Cardiac muscle cell (in vitro differentiated cells and primary cell): ENCODE measurements at places on chromosomes 16 and 17.
A peak's percentile ranks its signal among the peaks of the same experiment; 100 is the strongest.

DNA sequence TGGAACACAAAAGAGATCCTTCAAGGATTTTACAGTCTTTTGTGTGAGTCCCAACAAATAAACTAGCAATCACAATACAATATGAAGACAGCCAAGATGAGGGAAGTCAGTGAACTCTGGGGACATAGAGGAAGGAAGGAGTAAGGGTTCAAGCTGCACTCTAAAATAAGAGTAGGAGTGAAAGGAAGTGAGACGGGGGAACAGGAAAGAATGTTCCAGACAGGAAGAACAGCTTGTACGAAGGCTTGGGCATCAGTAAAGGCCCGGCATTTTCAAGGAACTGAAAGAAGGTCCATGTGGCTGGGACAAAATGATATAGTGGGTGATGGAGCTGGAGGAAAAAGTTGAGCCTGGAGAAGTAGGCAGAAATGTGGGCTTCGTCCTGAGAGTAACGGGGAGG lies 4.5 kb downstream of the CCL17 start:
- no peak for DNase-seq

DNA sequence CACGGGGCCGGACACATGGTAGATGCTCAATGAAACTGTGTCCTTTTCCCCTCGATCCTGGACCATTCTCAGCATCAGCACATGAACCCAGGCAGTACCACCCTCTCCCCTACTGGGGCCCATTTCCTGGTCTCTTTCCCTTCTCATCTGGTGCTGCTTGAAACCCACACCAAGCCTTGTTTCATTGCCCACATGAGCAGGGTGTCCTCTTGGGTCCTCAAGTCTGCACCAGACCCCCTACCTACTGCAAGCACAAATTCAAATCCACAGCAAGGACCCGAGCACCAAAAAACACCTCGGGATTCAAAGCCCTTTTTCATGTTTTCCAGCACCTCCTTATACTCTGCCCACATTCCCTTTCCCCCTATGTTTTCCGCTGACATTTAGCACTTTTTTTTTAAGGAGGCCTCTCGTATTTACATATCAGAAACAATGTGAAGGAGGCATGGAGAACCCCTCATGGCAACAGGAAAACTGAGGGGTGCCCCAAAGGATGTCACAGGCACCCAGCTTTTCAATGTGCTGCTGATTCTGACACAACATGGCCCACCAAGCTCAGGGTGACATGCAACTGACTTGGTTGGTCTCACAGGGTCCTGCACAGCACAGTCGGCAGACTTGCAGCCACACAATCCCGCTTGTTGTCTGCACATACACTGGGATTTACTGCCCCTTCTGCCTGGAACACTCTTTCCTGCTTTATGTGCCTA lies 4.6 kb upstream of the CCL1 start:
- DNase-seq: no peak

DNA sequence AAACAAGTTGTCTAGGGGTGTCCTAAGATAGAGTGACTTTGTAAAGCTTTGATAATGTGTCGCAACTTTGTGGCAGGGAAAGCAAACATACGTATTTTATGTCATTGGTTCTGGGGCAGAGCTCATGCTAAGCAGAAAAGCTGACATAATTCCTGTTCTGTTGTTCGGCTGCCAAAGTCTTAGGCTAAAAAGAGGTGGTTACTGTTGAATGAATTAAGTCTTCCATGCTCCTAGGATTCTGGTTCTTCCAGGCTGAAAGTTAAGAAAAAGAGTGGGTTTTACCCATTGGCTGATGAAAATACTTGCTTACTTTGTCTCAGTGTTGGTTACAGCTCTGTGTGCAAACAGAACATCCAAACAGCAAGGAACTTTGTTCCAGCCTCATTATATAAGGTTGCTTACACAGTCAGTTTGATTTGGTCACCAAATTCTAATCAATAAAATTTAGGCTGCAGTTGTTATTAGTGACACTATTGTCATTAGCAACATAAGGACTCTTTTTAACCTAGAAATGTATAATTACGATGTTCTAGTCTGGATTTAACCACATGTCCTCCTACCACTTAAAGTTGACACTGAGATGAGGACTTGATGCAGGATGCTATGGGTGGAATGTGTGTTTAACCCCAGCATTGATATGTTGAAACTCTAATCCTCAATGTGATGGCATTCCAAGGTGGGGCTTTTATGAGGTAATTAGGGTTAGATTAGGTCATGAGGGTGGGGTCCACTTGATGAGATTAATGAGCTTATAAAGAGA lies 114.0 kb upstream of the GOT2 start:
- no peak for DNase-seq

GRCh38 chr16:89884041-89884421 lies 10.6 kb downstream of the TCF25 start:
- no peak for DNase-seq

- DNase-seq: no peak
Measured at GRCh38 chr17:48278760-48279491, 151.1 kb downstream of the SKAP1 start.

DNA sequence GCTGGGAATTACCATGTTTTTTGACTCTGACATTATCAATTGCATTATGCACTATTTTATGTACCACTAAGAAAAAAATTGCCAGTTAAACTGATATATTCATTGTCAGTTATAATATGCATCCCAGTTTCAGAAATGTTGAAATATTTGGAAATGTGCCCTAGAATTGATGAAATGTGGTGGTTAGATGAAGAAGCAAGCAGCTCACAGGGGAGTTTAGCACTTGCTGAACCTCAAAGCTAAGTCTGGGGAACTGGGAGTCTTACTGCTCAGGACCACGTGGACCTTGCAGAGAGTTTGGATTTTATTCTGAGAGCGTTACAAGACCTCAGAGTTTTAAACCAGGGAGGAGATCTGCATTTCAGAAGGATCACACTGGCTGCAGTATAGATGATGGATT lies 67.9 kb downstream of the TNRC6C start:
- DNase-seq: peak; percentile 29

DNA sequence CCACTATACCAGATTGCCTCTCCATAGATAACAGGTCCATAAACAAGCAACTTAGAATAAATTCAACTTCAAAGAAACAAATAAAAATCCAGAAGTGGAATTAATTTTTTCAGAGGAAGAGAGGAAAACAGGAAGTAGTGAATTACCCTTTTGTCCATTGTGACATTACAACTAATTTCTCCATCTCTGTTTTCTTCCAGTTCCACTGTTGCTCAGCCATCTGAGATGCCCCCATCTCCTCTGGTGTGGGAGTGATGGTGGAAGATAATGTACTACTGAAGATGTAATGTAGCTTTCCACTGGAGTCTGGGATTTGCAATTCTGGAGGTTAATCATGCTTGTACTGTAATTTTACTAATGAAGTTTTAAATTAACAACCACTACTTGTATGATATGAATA lies 124.6 kb upstream of the TMEM97 start:
- no peak for DNase-seq

- DNase-seq: no peak
Measured at GRCh38 chr16:58338205-58338604, 43.4 kb upstream of the PRSS54 start.

GRCh38 chr17:9052921-9053320 lies 31.6 kb downstream of the NTN1 start:
- DNase-seq: no peak

- DNase-seq: peak; percentile 32
Measured at GRCh38 chr16:58377932-58378331, 14.3 kb upstream of the GINS3 start.
